ENCODE measurements at places on chromosomes 11 and 22.

- DNase-seq, result peak; percentile 55
Observed at GRCh38 chr11:117945047-117945810, 16.0 kb upstream of the TMPRSS13 start.

DNA sequence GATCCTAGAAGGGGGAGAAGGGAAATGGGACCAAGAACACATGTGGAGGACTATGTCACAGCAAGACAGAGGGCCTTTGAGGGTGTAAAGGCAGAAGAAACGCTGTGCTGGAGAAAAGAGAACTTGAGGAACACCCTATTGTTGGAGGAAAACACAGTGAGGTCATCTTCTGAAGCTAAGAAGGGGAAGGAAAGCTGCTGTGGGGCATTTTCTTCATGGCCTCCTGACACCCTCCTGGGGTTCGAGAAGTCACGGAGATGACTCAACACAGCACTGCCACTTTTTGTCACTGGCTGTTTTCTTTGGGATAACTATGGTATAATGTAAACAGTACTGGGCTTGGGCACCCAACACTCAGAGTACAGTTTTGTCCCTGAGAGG lies 492.6 kb upstream of the CADM1 start:
- DNase-seq, result no peak

DNA sequence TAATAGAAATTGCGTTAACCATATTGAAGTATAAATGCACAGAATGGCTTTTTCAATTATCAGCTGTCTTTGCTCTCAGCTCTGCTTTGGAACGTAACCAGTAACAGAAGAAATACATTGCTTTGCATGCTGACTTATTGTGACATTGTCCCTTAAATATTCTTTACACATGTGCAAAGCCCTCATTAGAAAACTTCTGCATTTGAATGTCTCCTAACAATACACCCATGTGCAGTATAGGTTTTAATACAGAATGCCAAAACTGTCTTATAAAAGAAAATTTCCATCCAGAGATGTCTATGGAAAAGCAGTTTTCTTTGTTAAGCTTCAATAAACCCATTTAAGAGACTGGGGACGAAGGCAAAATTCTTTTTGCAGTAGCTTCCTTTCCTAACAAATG lies 560.3 kb upstream of the CHORDC1 start:
- no peak for DNase-seq

DNA sequence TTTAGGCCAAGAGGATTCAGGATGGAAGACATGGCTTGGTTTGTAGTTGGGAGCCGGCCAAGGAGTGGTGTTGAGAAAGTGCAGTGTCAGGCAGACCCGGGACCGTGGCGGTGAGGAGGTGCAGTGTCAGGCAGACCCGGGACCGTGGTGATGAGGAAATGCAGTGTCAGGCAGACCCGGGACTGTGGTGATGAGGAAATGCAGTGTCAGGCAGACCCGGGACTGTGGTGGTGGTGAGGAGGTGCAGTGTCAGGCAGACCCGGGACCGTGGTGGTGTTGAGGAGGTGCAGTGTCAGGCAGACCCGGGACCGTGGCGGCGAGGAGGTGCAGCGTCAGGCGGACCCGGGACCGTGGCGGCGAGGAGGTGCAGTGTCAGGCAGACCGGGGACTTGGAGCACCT lies 59.7 kb downstream of the LRP5 start:
- no peak for DNase-seq

DNA sequence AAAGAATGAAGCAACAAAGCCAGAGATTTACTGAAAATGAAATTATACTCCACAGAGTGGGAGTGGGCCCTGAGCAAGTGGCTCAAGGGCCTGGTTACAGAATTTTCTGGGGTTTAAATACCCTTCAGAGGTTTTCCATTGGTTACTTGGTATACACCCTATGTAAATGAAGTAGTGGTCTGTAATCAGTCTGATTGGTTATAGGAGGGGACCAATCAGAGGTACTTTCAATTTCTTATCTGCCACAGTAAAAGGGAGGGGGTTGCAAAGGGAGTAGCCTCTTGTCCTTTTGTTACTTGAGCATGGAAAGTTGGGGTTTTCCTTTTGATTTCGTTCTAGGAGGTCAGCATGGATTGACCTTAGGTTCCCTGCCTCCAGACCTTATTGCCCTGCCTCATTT lies 63.5 kb downstream of the ATM start:
- no peak for DNase-seq

DNA sequence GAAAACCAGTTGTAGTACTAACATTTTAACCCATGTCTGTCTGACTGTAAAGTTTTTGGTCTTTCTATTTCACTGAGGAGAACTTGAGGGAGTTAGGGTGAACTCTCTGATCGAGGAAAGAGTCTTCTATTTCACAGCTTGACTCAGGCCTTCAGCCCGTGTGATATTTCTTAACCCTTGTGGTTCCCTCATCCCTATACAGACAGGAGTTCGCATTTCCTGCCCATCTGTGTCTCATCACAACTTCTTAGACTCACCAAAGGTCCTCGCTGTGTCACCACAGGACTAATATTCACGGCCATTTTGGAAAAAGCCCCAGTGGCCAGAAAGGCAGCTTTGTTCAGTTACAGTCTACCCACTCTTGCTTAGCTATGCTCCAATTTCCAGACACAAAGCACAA lies 172.8 kb downstream of the FAM181B start:
- no peak for DNase-seq

DNA sequence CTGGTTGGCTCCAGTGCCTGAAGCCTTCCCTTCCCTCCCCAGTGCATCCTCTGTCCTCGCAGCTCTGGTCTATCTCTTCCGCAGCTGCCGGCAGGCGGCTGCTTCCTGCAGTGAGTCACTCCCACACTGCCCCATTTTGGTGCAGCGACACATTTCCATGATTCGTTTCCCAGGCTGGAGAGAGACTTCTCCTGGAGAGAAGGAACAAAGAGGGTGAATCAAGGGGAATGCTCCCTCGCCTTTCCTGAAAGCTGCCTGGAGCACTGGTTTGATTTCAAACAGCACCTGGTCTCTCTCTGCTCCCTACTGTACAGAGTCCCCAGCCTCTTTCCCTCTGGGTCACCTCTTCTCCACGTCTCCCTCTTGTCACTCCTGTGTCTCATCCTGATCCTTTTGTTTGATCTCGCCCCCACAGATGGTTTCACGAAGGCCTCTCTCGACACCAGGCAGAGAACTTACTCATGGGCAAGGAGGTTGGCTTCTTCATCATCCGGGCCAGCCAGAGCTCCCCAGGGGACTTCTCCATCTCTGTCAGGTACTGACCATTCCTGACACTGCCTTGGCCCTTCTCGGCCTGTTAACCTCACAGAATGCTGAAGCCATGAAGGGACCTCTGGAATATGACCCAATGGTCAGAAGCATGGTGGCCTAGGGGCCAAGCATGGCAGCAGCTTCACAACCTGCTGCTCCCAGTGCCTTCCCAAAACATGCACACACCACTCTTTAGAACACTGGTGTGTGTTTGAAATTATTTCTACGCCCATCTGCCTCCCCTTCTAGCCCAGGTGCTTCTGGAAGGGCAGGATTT lies at the start of gene TMA7B:
TSS of gene TMA7B (plus strand) at position 758 of the 808 bp plus-strand sequence. CDS start 3,978 bp downstream, outside the sequence.
- peak; percentile 80 for DNase-seq

- no peak for DNase-seq
Observed at GRCh38 chr11:134082990-134083389, 14.1 kb downstream of the JAM3 start.

- no peak for DNase-seq
Observed at GRCh38 chr22:48660790-48661740, 1166.6 kb downstream of the BRD1 start.

GRCh38 chr11:81255895-81256294 lies 1477.8 kb downstream of the FAM181B start:
- DNase-seq, result no peak

GRCh38 chr11:61172888-61173287 lies 11.7 kb upstream of the VPS37C start:
- DNase-seq, result no peak

GRCh38 chr11:25766332-25767015 lies 565.5 kb upstream of the ANO3 start:
- DNase-seq, result no peak

DNA sequence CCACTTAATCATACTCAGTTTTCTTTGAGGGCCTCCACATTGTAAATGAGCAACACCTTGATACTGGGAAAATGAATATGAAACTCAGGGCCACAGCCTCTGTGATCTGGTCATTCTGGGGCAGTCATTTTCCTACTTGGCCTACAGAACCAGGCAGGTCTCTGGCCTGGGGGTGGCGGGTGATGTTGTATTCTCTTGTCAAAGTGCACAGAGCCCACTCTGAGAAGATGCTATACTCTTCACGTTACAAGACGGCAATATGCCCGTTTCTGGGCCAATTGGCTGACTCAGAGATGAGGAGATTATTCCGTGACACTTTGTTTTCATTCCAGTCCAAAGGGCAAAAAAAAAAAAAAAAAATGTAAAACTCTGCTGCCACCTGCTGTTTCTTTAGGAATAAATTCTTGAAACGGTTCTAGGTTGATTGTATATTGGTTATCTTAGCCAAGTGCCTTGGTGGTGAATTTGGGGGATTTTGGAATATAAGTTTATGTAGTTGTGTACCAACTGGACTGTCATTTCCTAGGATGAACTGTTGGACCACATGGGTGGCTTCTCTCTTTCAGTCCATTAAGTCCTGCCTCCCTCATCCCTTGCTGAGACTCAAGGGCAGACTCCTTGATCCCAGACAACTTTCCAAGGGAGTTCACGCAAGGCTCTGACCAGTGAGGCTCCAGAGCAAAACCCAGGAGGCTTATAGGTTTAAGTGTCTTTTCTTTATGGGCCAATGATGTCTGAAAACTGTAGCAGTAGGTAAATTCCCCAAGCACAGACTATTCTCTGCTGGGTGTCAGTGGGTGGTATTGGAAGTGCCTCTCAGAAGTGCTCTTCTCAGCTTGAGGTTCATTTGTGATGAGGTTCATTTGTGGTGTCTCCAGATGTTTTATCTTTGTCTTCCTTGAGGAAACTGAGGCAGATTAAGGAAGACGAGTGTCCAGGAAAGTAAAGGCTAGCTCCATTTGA lies 18.2 kb downstream of the ADM start:
- DNase-seq, result peak; percentile 85

GRCh38 chr22:26570115-26570514 lies 19.8 kb downstream of the TPST2 start:
- no peak for DNase-seq

DNA sequence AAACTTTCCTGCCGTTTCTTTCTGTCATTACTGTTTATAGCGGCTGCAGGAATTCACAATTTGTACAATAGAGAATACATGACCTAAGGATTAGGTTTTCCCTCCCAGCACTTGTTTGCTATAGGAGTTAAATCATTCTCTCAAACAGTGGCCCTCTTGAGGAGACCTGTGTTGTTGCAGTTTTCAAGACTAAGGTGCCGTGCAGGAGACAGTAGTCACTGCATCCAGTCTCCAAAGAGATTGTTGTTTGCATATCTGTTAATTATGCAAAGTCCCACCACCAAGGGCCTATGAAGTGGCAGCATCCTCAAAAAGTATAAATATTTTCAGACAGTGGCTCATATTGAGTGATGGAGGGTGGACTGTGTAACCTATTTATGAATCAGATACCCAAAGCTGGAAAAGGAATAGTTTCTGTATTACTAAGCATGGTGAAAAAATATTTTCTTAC lies 2.3 kb downstream of the PRSS23 start:
- DNase-seq, result peak; percentile 74

DNA sequence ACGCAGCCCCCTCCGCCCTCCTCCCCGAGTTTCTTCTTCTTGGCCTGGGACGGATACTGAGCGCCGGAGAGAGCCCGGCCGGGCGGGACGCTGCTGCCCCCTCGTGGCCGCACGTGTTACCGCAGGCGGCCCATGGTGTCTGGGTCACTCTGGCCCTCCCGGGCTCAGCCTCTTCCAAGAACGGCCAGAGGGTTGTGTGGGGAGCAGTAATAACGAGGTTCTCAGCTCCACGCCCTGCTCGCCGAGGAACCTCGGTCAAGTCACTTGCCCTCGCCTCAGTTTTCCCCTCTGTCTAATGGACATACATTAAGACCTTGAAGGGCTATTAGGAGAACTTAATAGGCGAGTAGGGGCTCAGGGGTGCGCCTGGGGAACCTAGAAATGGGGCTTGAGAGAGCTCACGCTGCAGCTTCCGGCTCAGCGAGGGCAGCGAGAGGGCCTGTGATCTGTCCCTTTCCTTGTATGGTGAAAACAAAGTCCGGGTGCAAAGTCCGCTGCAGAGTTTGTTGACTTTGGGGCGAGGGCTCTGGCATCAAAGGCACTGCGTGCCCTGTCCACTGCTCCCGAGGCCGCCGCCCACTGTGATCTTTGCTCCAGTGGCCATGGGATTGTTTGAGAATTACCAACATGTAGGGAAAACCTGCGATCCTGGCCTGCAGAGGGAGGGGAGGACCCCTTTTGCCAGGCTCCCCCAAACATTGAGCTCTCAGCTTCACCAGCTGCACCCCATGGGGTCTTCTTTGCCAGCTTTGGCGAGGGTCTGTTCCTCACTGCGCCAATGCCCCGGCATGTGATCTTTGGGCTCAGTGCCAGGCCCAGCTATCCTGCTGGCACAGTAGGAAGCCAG lies 14.4 kb upstream of the LRP5 start:
- DNase-seq, result peak; percentile 94

DNA sequence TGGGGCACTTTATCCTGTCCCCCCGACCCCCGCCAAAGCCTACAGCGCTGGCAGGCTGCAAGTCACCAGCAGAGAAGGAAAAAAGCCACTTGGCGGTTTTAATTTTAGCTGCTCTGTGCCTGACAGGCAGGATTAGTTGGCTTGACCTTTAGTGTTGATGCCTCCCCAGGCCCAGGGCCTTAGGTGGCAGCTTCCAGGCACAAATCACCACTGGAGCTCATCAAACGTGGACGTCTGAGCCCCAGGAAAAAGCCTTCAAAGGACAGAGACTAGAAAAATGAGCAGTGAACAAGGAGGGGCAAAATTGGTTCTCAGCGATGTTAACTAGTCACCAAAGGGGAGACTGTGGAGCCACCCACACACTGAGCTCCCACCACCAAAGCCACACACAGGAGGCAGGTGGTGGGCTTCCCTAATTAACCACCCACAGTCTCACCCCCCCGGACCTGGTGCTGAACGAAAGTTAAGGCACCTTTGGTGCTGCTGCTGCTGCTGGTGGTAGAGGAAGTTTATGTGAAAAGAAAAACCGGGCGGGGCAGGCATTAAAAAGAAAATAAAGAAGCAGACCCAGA lies 4.4 kb upstream of the PYGM start:
- DNase-seq, result peak; percentile 88
